Ovary (tissue), 10 donors: ENCODE measurements at places on chromosomes 6 and 20. TPM values are rescaled to one million over a fixed set of nuclear protein-coding genes. Genes with fewer than 3 reads are reported as not detected.

DNA sequence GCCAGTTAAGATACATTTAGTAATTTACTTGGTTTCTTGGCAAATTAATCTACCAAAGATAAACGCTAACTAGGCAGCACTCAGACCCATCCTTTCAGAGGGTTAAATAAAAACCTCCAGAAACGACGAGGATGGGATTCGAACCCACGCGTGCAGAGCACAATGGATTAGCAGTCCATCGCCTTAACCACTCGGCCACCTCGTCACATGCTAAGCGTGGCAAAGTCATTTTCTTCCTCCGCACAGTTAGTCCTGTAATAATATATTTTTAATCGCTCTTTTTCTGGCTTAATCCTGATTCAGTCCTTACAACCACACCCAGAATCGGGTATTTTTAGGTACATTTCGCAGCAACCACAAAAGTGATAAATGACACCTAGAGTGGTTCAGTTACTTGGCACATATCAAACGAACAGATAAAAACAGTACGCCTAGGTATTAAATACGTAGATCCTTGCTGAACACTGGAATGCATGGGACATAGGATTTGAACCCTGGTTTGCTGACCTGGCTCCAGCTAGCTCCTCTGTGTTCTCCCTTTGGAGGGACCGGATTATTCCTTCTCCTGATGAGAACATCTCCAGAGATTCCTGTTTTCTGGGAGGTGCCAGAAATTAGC is 71.6 kb downstream of the GPX5 start:
- no peak for DNase-seq

- no peak for DNase-seq
Measured at GRCh38 chr6:57048577-57048976, 2.1 kb downstream of the KIAA1586 start.

DNA sequence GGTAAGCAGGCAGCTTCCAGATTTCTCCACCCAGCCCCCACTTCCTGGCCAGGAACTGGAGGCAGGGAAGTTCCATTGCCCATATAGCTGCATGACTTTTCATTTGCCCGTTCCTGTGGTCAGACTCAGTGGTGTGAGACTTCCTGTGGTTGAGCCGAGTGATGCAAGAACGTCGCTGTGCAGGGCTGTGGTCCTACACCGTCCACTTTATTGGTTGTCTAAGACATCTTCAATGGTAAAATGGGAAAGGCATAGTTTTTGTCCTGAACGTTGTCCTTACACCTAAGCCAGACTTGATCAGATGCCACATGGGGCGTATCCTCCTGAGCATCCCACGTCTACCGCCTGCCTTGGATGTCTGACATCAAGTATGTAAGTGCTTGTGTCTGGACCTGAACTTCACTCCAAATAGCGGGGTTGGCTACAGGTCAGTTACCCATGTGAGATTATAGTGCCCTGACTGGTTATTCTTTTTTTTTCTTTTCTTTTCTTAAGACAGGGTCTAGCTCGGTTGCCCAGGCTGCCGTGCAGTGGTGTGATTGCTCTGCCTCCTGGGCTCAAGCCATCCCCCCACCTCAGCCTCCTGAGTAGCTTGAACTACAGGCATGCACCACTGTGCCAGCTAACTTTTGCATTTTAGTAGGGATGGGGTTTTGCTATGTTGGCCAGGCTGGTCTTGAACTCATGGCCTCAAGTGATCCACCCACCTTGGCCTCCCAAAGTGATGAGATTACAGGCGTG is 25.9 kb upstream of the GTSF1L start:
- DNase-seq = no peak

Gene TMEM244
- not detected for polyA plus RNA-seq

Gene MYT1
- not detected for polyA plus RNA-seq
